ENCODE measurements at places on chromosomes 7 and 10.

DNA sequence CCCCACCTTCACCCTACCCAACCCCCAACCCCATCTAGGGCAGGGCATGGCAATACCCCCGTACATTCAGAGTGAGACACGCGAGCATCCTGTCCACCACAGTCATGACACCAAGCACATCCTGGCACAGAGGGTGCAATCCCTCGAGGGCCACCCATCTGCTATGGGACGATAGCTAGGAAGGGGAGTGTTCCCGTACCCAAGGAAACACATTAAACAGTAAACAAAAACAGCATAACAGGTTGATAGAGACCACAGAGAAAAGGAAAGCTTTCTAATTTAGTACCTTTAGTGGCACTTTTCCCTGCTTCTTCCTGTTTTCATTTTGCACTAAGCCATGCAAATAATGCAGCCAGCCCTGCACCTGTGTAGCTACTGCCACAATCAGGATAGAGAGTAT is 2.3 kb upstream of the SMKR1 start:
- no peak for DNase-seq

DNA sequence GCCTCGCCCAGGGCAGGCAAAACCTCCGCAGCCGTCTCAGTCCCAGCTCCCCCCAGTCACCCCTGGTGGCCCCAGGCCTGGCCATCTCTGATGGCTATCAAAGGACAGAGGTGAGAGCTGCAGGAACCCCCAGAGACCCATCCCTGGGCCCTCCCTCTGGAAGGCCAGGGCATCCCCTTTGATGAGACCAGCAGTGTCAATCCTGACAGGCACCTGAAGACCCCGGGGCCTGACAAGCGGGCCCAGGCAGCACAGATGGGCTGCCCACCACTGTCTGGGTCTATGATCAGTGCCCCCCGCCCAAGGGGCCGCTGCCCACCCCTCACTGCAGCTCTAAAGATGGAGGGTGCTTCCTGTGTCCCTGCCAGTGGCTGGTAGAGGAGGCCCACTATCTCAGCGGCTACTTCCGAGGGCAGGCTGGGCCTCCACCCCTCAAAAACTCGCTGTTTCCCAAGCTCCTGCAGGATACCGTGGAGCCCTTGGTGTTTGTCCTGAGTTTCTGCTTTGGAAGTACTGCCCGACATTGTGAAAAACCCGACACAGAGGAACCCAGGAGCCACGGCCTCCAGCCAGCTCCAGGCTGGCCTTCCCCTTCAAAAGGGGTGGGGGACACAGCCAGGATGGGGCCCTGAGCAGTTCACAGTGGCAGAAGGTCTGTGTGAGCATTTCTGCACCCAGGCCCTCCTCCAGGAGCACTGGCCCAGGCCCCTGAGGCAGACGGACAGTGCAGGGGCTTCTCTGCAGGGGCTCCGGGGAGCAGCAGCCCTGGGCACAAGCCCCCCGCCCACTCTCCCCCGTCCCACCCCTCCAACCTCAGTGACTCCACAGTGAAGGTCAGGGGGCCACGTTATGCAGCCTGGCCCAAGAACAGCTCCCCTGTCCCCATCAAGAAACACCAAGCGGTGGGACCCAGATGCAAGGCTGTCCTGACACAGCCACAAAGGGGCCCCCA is 99.2 kb downstream of the PDGFA start:
- DNase-seq, result no peak

- no peak for DNase-seq
Measured at GRCh38 chr10:69217119-69217754, 2.9 kb upstream of the HKDC1 start.

DNA sequence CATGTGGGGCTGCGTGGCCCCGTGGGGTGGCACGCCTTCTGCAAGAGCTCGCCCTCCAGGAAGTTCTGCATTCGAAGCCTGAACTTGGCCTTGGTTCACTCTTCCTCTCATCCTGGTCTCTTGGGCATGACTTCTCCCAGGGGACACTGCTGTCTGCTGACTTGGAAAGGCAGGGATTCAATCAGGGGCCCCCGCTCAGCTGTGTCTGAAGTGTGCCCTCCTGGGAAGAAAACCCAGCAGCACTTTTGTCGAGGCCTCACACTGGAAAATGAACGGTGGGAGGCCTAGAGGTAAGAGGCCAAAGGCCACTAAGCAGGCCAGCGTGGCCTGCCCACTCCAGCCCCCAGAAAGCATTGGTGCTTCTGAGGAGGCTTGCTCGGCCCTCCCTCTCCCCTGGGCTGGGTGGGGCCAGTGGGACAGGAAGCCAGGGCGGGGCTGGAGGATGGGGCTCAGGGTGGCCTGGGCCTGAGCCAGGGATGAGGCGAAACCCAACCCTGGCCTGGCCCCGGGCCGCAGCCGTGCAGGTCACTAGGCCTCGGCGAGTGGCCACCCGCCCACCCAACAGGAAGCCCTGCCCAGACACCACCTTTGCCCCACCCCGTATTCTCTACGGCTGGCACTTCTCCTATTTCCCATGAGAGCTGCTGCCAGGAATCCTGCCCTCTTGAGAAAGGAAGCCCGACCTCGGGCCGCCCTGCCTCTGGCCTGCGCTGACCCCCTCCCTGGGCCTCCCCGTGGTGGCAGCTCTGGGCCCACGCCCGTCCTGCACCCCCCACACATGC is 81.1 kb downstream of the ZMIZ1 start:
- no peak for DNase-seq

DNA sequence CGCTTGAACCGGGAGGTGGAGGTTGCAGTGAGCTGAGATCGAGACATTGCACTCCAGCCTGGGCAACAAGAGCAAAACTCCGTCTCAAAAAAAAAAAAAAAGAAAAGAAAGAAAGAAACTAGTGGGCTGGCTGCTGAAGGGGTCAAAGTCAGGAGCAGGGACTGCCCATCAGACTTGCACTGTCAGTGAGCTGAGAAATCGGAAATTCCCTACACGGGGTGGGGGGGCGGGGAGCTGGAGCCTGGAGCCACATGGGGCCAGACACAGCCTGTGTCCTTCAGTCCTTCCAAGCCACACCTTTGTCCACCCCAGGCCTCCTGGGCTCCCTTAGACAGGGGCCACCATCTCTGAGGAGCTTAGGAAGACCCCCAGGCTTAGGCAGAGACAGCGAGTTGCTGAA is 34.5 kb downstream of the SRRM3 start:
- DNase-seq, result no peak

GRCh38 chr7:27925573-27926201 is 185.7 kb downstream of the TAX1BP1 start:
- DNase-seq, result no peak

DNA sequence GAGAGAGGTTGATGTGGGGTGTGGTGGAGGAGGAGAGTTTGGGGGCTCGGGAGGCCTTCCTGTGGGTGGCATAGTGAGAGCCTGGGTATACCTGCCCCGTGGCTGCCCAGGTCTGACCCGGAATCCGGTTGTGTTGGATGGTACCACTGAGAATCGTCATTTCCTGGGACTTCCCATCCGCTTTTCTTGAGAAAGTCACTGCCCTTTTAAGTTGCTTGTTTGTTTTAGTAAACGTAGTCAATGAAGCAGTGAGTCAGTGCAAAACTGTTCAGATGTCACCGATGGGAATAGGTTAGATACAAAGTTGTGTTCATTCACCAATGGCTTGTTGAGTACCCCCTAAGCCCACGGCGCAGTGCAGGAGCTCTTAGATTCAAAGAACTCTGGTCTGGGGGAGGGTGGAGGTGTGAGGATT is 285.8 kb downstream of the CAMK1D start:
- no peak for DNase-seq

GRCh38 chr10:77004917-77005564 is 632.6 kb downstream of the KCNMA1 start:
- no peak for DNase-seq

- no peak for DNase-seq
Measured at GRCh38 chr7:129084801-129085551, 30.1 kb upstream of the TNPO3 start.

GRCh38 chr10:3012223-3012622 is 55.1 kb upstream of the PFKP start:
- DNase-seq, result no peak

DNA sequence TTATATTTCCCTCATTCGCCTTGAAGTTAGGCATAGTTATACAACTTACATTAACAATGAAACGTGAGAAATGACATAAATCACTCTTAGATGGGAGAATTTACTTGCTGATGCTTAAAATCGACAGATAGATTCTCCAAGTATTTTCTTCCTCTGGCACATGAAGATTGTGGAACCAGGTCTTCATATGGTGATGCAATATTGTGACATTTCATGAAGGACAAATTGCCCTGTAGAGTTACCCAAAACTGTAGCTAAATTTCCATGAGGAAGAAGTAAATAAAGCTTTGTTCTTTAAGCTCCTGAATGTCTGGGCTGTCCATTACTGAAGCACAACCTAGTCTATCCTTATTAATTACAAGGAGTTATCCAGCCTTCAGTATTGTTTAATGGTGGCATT is 353.1 kb downstream of the THSD7A start:
- no peak for DNase-seq

Measured in stimulated activated CD8-positive, alpha-beta memory T cell treated with anti-CD3 and anti-CD28 coated beads, Interleukin-2, amount 100 ng/mL, for 1 hour (primary cell).